ENCODE measurements at places on chromosomes 7 and 10.

DNA sequence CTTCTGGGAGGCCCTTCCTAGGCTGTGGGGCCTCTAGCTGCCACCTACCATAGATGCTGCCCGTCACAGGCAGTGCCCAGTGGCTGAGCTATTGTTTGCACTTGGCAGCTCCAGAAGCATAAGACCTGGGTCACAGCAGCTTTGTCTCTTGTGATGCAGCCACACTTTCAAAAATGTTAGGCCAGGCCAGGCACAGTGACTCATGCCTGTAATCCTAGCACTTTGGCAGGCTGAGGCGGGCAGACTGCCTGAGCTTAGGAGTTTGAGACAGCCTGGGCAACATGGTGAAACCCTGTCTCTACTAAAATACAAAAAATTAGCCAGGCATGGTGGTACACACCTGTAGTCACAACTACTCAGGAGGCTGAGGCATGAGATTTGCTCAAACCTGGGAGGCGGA is 9.5 kb upstream of the KAZALD1 start:
- no peak for DNase-seq

DNA sequence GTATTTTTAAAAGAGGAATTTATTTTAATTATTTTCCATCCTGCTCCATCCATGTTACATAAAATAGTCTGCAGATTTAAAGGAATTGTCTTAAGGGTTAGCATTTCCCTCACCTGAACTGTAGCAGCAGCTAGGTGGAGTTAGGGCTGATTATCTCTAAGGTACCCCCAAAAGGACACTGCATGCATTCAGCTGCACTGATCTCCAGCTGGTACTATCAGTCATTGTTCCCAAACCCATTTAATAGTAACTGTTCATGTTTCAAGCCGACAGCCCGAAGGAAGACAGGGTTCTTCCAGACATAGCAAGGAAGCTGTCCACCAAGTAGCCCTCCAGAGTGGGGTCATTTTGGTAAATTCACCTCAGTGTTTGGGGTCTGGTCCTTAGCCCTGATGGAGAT is 48.7 kb downstream of the FAM171A1 start:
- DNase-seq = no peak

- DNase-seq = no peak
These were observed 96.3 kb downstream of the CPED1 start for GRCh38 chr7:121084748-121085336.

DNA sequence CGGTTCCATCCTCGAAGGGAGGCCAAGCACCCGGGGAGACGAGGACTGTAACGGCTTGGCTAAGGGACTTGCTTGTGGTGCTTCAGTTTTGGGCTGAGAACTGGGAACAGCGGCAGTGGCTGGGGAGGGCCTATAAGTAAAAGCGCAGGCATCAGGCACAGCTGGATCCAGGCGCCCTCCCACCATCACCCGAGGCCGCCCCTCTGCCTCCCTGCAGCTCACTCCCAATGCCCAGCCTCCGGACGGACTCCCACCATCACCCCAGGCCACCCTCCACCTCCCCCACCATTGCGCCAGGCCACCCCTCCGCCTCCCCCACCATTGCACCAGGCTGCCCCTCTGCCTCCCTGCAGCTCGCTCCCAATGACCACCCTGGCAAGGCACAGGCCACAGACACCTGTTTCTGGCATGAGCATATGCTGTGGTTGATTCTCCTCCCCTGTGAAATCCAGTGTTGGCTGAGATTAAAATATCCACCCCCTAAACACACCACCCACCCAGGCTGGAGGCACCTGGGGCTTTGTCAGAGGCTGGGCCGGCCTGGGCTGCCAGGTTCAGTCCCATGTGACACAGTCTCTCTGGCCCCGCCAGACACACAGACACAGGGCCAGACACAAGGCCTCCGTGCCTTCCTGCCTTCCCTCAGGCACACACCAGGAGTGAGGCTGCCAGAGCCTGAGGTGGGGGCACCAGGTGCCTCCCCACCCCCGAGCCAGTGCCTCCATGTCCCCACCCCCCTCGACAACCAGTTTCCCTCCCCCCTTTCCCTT is 16.7 kb downstream of the MICALL2 start:
- DNase-seq = no peak

GRCh38 chr10:133388973-133389818 is 4.8 kb upstream of the MTG1 start:
- DNase-seq = peak; percentile 27

DNA sequence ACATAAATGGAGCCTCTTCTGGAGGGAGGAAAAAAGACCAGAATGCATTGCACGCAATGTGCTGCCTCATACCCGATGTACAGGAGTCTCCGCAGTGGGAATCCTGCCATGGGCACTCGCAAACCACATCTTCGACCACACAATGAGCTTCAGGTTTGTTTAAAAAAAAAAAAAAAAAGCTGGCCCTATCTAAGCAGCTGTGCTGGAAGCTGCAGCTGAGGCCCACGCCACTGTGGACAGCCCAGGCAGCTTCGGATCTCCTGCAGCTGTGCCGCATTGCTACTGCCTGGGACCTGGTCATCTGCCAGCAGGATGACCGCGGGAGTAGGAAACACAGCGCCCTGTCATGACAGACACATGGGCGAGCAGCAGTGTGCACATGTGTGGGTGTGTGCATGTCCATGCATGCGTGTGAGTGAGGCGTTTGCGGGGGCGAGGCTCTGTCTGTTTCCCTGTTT is 26.0 kb downstream of the EN2 start:
- DNase-seq = no peak

- no peak for DNase-seq
These were observed 2.1 kb downstream of the KIF5B start for GRCh38 chr10:32054094-32054493.

Measured in activated effector memory CD4-positive, alpha-beta T cell treated with Interleukin-2 at 50 U/mL for 16 hours (primary cell).